Cardiac septum (tissue), 1 donor: ENCODE measurements at places on chromosomes 1 and 21. TPM values are rescaled to one million over a fixed set of nuclear protein-coding genes. Genes with fewer than 3 reads are reported as not detected.

DNA sequence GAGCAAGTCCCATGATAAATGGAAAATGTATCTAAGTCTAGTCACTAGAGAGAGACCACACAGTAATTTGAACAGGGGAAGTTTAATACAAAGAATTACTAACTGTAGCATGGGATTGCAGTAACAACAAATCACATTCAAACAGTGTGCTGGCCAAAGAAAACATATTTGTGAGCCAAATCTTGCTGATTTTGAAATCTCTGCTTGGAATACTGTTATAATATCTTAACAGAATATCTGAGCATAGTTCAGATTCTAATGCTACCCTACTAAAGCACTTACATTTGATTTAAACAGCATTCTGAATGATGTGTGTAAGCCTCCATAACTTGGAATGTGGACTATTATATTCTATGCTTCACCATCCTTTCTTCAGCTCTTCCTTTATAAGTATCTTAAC, 270.0 kb upstream of the BRINP3 start:
- DNase-seq, result no peak

- no peak for DNase-seq
These were observed 479.9 kb upstream of the PLXNA2 start for GRCh38 chr1:208724079-208724478.

DNA sequence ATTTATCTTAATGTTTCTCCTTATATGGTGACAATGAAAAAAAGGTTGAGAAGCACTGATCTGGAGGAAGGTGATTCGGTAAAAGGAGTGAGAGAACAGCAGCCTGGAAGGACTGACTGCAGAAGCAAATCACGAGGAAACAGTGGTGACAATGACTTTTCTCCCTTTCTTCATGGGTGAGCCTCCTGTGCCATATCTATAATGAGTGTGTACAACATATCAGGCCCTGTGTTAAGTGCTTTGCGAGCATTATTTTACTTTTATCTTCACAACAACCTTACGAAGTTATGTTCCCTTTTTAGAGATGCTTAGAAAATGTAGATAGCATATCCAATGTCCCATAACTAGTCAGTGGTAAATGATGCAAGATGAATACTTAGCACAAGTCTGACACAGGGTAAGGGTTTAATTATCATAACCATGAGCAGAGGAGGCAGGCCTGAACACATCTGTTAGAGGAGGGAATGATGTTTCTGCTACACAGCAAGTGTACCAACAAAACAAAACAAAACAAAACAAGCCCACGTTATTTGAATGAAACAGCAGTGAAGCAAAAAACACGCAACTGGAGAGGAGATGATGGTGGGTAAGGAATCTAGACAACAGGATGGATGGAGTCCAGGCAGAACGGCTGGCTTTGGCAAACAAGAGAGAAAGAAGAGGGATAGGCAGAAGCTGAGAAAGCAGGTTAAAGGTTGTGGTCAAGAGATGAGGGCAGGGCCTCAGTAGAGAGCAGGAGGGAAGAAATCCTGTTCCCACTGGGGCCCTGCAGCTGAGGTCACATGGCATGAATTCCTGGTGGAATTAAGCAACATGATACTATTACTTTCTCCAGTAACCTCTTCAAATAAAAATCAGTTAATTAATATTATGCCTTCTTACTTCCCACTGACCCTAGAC, 29.6 kb downstream of the GNG12 start:
- no peak for DNase-seq

DNA sequence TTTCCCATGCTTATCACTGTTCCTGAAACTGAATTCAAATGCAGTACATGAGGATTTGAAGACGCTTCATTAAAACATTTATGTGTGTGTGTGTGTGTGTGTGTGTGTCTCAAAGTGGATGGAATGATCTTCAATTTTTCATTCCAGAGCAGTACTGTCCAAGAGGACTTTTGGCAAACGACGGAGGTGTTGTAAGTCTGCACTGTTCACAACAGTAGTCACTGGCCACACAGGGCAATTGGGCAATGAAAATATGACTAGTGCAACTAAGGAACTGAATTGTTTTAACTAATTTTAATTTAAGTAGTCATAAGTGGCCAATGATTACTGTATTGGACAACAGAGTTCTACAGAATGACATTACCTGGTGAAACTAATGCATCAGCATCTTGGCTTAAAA, 5.0 kb downstream of the TAF5L start:
- no peak for DNase-seq

DNA sequence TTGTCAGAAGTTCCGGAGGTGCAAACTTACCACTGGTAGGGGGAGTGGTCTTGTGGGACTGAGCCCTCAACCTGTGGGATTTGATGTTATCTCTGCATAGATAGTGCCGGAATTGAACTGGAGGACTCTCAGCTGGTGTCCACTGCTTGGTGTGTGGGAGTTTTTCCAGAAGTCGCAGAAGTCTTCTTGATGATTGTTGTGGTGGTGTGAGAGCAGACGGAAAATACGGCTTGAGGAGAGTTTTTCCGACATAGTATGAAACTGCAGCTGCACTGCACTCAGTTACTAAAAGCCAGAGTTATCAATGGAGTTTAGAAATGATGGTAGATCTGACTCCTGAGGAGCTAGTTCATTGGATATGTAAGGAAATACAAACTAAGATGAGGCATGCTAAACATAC, 14.9 kb downstream of the RGS5 start:
- no peak for DNase-seq

GRCh38 chr1:229461032-229461668, 27.3 kb upstream of the ACTA1 start:
- peak; percentile 81 for DNase-seq

DNA sequence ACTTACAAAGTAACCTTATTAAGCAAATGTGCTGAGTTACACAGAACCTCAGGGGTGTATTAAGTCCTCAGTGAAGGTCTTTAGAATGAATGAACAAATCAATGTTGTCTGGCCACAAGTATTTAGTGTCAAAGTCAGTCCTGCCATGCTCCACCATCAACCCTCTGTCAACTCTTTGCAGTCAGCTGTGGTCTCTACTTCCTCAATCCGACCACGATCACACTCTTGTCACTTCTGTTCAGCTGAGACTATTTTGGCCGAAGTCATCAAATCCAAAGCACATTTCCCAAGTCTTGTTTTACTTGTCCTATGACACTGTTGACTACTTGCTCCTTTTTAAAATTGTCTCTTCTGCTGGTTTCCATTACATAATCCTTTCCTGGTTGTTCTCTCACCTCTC, 173.5 kb downstream of the ST6GALNAC5 start:
- DNase-seq, result no peak

DNA sequence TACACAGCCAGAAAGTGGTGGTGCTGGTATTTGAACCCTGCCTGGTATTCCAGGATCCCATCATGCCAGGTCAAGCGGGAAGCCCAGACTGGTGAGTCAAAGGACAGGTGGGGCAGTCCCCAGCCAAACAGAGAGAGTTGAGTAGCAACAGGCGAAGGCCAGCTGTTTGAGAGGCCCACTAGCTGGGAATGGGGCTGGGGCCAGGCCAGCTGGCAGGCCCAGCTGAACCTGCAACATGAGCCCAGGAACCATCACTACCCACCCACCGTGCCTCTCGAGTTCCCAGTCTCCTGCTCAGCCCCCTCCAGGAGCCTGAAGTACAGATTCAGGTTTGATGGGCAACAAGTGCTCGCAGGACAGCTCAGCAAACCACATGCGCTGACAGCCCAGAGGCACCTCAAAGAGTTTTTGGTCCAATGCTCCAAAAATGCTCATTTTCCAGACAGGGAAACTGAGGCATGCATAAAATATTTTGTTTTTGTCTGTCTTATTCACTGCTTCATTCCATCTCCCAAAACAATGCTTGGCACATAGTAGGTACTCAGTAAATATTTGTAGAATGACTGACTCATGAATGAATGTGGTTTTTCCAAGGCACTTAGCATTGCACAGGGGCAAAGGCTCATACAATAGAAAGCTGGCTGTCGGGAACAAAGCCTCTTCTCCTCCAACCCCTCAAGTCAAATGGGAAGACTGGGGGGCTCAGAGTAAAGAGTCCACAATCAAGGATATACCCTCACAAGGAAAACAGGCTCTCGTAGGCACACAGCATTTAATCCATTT, 42.5 kb upstream of the CLIC4 start:
- no peak for DNase-seq

GRCh38 chr1:204104331-204105130, 31.6 kb downstream of the SOX13 start:
- DNase-seq, result no peak

- no peak for DNase-seq
These were observed 244.7 kb downstream of the MRPL39 start for GRCh38 chr21:25362375-25363267.

GRCh38 chr1:156052862-156053767, 483 bp downstream of the UBQLN4 start:
- DNase-seq, result no peak

DNA sequence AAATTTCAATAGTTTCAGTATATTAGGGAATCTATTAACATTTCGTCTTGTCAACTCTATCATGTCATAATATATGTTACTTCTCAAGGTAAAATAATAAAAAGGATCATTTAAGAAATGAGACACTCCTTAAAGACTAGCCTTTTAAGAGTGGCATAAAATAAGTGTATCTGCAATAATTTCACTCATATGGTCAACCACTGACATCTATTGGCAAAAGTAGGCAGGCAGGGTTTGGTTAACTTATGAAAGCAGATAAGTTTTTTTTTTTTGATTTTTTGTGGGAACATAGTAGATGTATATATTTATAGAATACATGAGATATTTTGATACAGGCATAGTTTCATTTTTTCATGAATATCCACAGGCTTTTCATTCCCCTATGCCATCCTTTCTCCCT, 5.5 kb upstream of the RGS21 start:
- DNase-seq, result no peak

The ICOSLG gene
- total RNA-seq, result 1.5 TPM

The ALDH9A1 gene
- 61.3 TPM for total RNA-seq

The EVI5 gene
- 30.7 TPM for total RNA-seq
